ENCODE measurements at places on chromosomes 2 and 18.

- no peak for DNase-seq
Measured at GRCh38 chr2:68365087-68365486, at the start of gene PLEK. TSS of gene PLEK (plus strand) at chr2:68365282. CDS start at chr2:68365352, 70 bp downstream.

DNA sequence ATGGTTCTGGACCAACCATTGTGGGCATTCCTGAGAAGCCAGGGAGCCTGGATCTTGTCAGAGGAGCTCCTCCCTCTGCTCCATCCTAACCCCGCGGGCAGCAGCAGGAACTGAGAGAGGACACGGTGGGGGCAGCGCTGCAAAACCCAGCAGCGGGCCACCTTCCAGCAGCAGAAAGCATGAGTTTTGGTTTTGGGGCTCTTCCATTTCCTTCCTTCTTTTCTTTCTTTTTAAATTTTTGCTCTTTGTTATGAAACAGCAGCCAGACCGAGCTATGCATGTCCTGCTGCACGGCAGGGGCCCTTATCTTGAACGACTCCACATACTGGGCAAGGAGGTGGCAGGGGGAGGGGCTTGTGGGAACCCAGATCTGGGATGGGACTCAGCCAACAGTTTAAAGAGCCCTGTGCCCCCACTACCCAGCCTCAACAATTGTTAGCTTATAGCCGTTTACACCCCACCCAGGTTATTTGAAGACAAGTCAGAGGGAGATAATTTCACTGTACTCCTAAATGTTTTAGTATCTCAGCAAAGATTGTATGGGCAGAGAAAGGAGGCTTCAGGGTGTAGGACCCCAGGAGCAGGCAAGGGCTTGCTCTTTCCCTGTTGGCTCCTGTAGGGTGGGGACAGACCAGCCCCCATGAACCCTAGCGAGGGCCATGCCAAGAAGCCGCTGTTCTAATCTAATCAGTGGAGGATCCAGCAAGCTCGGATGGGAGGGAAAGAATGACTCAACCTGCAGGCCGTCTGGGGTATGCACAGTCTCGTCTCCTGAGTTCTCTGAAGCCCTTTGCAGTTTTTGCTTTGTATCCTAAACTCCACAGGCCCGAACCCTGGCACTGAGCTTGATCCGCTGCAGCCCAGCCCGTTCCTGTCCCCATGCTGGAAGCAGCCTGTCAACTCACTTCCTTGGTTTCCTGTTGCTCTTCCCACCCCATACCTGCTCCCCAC, 75.3 kb downstream of the LRRFIP1 start:
- no peak for DNase-seq

- no peak for DNase-seq
Measured at GRCh38 chr2:81299841-81300240, 995.3 kb upstream of the LRRTM1 start.

GRCh38 chr2:238421695-238422035, 5.1 kb upstream of the ASB1 start:
- no peak for DNase-seq

DNA sequence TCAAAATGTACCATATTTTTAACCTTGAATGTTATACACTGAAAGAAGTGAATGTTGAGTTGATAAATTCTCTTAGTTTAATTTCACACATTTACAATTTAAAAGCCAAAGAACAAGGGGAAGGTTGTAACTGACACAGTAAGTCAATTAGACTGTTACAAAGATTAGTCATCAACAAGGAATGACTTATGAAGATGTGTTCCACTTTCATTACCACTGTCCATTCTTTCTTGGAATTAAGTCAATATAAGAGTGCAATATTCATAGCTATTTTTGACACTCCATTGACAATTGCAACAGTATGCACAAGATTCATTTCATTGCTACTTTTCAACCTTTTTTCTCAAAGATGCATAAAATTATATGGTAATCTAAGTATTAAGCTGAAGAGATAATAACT, 291.3 kb downstream of the RIT2 start:
- DNase-seq = no peak

- DNase-seq = peak; percentile 91
Measured at GRCh38 chr2:231706731-231707624, 1.3 kb upstream of the PTMA start.

DNA sequence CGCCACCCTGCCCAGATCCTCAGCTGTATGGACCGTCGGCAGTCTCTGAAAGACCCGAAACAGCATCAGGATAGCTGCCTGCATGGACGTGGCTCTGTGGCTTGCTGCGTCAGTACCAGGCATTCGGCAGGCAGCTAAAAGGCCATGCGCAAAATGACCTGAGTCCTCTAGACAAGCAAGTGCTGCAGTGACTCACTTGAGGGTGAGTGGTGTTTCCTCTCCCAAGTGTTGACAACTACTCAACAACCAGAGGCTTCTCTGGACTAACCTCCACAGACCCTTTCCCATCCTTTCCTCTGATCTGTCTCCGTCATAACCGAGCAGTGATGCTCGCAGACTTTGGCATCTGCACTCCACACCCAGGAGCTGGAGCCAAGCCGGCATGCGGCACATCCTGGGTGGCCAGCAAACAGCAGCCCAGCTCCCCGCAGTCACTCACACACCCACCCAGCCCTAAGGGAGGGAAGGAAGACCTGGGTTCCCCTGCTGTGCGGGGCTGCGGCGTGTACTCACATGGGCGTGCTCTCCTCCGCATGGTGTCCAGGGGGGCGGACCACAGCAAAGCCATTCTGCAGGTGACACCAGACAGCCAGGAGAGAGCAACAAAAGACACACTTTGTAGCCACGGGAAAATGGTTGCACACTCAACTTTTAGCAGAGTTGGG, 239.3 kb downstream of the TWIST2 start:
- no peak for DNase-seq

GRCh38 chr2:232463701-232464543, 8.0 kb downstream of the ALPI start:
- no peak for DNase-seq

DNA sequence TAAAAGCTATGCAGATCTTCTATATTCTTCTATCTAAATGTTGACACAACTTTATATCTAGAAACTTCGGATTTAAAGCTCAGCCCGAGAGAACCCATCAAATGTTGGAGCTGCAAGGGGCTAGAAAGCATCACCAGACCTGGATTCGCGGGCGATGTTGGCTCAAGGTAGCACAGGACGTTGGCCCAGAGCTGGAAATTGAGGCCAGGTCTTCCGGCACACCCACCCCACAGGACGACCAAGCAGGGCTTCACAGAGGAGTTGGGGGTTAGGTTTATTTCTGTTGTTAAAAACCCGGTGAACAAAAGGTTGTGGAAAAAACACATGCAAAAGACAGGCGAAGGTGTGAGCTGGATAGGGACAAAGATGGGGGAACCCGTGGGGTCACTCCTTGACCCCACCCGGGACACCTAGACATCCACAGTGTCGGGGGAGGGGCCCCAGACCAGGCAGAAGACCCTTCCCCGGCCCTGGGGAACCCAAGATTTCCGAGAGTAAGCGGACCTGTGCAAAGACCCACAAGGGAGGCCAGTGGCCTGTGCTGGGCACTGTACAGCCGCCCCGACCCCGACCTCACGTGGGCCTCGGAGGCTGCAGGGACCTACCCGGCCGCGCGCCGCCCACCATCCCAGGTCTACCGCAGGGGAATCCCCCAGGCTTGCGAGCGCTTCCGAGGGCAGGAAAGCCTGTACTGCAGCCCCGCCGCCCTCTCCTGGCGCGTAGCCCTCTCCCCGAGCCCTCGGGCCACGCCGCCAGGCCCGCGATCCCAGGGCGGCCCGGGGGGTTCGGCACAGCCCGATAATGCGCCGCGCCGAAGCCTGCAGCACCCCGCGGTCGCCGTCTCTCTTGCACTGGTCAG, 1.8 kb upstream of the AGBL5 start:
- DNase-seq = peak; percentile 62

- no peak for DNase-seq
Measured at GRCh38 chr2:80392441-80392840, 87.9 kb upstream of the LRRTM1 start.

GRCh38 chr2:122758967-122759366, 1003.5 kb downstream of the TSN start:
- DNase-seq = no peak

GRCh38 chr2:54962935-54963440, 87.3 kb downstream of the RTN4 start:
- no peak for DNase-seq

DNA sequence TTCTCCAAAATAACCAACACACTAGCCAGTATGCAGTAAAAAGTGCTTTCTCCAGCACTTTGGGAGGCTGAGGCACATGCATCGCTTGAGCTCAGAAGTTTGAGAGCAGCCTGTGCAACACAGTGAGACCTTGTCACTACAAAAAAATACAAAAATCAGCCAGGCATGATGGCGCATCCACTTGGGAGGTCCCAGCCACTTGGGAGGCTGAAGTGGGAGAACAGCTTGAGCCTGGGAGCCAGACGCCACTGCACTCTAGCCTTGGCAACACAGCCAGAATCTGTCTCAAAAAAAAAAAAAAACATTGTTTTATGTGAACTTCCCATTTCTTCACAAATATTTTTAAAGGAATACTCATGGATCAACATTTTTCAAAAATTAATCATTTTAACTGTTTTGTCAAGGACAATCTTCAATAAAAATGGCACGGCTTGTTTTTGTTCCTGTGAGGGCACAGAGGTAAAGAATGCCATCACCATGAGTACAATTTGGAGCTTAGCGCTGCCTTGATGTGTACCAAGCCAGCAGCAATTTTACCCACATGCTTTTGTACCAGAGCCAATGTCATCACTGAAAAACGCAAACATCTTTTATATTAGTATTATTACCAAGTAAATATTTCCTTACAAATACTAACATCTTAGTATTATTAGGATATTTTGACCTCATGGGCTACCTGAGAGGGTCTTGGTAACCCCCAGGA, 26.7 kb downstream of the RAB1A start:
- no peak for DNase-seq
